Smooth muscle cell of the brain vasculature (primary cell): ENCODE measurements at places on chromosomes 6 and 20.

DNA sequence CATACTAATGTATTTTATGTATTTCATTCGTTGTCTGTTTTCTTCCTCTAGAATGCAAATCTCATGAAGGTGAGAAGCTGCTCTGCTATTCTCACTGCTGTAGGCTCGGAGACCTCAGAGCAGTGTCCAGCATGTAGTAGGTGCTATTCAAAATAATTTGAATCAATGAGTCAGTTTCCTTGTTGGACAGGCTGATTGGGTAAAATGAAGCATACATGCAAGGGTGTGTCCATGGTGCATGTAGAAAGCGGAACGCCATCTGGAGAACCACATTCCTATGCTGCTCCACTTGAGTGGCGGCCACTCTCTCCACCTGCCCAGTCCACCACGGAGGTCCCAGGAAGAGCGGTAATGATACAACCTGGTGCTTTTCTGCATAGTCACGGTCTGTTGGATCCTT, 412.1 kb downstream of the QKI start:
- no peak for DNase-seq

DNA sequence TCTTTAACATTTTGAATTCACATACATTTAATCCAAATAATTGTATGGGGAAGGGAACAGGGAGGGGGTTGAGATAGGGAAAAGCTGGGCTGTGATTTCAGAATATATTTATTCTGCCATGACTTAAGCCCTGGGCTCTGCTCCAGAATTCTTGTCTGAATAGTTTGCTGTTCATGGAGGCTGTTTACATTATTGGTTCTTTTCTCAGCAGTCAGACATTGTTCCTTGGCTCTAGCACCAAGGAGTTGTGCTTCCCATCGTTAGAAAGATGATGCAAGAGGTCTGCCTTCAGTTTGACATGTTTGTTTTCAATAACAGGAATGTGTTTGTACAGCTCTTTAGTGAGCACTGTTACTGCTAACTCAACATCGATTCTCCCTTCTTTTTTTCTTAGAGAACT, 198.8 kb upstream of the CDYL start:
- DNase-seq = peak; percentile 87

GRCh38 chr6:69880601-69881000, 14.2 kb downstream of the COL19A1 start:
- no peak for DNase-seq

GRCh38 chr6:109511832-109512231, 28.8 kb upstream of the ZBTB24 start:
- DNase-seq = no peak

DNA sequence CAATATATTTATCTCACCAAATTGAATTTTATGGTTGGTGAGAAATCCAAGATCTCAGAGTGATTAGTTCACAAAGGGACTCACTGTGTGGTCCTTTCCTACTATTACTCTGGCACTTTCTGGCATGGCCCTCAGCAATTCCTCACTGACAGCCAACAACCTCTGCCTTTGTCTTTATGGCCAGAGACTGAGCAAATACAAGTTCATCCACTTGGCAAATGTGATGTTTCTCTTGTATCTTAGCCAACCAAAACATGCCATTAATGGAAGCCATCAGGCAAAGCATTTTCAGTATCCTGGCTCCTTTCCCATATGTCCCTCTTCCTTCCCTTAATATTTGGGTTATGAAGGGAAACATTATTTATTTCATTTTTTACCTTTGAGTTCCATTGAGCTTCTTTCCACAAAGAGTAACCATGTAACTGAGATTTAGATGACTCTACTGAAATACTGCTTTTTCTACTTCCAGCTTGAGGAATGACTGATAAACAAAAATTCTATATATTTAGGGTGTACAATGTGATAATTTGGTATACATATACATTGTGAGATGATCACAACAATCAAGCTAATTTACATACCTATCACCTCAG, 30.8 kb upstream of the SMLR1 start:
- DNase-seq = peak; percentile 63

DNA sequence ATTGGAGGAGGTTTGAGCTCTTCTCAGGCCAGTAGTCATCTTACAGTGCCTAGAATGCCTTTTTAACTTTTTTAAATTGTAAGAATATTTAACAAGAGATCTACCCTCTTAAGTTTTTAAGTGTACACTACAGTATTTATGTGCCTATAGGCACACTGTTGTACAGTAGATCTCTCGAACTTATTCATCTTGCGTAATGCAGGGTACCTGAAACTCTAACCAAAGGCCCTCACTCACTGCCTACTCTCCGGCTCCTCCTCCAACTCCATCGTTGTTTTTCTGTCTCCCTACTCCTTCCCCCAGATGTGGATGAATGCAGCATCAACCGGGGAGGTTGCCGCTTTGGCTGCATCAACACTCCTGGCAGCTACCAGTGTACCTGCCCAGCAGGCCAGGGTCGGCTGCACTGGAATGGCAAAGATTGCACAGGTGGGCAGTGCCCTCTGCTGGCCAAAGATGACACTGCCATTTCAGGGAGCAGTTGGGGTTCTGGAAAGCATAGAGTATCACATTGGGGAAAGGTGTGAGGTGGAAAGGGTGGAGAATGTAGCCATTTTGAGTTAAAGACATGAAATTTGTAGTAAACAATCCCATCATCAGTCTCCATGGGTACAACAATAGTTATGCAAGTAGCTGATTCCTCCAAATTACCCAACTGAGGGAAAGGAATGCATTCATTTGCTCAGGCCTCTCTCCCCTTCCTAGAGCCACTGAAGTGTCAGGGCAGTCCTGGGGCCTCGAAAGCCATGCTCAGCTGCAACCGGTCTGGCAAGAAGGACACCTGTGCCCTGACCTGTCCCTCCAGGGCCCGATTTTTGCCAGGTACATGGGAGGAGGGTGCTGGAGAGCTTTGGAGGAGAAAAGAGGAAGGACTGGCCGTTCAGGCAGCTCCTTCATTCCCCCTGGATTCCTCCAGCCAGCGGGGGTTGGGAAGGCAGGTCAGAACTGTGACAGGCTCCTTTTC, 18.4 kb upstream of the ZNF76 start:
- DNase-seq = no peak

- DNase-seq = no peak
Observed at GRCh38 chr6:51892750-51893149, 194.7 kb downstream of the PKHD1 start.

DNA sequence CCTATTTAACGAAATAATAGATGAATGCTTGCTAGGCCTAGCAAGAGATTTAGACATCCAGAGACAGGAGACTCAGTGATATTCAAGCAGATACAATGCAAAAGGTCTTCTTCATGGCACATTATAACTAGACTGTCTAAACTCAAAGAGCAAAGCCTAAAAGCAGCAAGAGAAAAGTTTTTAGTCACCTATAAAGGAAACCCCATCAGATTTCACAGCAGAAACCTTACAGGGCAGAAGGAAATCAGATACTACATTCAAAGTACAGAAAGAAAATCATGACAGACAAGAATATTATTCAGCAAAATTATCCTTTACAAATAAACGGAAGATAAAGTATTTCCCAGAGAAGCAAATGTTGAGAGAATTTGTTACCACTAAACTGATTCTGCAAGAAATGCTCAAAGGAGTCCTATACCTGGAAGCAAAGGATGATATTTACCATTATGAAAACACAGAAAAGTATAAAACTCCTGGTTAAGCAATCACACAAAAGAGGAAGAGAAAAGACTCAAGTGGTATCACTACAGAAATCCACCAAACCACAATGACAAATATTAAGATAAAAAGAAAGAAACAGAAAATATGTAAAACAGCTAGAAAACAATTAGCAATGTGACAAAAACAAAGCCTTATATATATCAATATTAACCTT, 333.7 kb downstream of the MEI4 start:
- DNase-seq = no peak

DNA sequence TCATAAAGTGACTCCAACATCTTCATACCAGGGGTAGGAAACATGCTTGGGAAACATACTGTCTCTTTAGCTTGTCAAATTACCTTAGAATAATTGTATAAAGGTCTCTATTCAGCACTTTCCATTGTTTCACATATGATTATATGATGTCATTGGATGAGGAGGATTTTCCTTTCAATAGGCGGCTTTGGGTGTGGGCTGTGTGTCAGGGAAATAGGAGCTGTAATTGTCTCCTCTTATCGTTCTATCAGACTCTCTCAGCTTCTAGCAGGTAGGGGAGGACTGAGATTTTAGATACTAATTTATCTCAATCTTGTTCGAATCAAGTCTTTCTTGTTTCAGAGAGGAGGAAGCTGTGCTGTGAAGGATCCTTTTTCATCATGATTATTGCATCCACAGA, 179.4 kb upstream of the OLIG3 start:
- DNase-seq = no peak

DNA sequence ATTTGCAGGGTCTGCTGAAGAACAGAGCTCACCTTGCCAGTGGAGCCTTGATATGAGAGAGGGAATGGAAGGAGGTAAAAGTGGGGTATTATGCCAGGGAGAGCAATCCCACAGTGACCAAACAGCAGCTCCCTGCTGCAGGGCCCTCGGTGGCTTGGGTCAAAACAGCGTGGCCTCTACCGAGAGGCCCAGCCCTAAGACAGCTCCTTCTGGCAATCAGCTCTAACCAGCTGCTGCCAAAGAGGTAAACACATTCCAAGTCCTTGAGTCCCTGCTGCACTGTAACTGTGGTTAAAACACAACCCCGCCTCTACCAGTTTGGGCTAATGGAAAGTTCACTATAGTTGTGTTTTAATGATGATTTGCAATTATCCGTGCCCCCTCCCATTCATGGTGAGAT, 1.4 kb upstream of the DAAM2 start:
- no peak for DNase-seq

DNA sequence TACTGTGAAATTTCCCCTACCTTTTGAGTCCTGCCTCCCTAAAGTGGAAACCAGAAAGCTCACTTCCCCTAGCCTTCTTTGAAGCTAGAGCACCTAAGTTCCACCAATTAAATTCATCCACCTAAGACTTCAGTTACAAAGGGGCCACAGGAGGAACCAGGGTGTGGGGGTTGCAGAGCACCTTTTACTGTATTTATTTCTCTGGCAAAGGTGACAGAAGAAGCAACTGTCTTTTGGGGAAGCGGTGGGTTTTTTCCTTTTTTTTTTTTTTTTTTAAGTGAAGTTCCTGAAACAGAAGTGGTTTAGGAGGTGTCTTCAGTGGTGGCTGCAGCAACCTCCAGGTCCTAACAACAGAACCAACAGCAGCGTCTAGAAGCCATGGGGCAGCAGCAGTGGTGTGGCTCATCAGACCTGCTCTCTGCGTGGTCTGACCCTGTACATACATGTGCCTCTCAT, 13.1 kb downstream of the PSMB9 start:
- DNase-seq = no peak

DNA sequence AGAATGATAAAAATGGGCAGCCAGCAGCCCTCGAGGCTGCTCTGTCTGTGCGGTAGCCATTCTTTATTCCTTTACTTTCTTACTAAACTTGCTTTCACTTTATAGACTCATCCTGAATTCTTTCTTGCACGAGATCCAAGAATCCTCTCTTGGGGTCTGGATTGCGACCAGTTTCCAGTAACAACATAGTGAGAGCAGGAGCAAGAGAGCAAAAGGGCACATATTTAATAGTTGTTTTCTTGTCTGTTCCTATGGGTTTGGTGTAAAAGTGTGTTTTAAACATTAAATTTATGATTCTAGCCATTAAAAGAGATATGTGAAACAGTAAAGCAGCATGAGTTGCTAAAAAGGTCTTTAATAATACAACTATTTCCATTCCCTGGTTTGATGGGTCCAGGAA, 78.8 kb upstream of the OPRM1 start:
- DNase-seq = no peak

- no peak for DNase-seq
Observed at GRCh38 chr6:24755279-24755678, 19.5 kb upstream of the GMNN start.

GRCh38 chr20:952196-952795, 36.2 kb upstream of the ANGPT4 start:
- DNase-seq = no peak

DNA sequence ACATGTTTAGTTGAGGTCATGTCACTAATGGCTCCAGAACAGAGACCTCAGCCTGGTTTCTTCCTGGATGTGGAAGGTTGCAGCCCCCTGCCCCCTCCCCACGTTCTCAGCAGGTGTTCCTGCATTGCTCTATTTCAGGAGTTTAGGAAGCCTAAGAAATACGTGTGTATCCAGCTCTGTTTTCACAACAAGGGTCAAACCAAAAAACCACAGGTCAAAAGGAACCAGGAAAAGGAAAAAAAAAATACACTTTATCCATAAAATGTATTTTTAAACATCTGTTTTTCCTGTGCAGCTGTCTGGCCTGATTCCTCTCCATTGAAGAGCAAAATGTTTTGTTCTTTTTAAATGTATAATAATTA, 107.9 kb upstream of the PLEKHG1 start:
- DNase-seq = no peak

DNA sequence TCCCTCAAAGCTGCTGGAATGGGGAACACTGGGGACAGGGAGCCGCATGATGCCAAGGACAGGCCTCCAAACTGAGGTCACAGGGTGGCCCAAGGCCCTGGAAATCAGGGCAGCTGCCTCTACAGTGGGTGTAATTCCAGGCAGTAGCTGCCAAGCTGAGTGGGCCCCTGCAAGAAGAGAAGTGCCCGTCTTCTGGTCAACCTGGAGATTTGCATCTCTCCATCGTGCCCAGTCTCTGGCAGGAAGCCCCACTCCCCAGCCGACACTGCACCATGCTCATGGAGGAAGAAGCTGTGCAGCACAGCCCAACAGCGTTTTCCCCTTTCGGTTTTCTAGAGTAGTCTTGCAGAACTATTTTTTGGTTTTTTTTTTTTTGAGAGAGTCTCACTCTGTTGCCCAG, 2.2 kb upstream of the FAM209A start:
- DNase-seq = no peak

DNA sequence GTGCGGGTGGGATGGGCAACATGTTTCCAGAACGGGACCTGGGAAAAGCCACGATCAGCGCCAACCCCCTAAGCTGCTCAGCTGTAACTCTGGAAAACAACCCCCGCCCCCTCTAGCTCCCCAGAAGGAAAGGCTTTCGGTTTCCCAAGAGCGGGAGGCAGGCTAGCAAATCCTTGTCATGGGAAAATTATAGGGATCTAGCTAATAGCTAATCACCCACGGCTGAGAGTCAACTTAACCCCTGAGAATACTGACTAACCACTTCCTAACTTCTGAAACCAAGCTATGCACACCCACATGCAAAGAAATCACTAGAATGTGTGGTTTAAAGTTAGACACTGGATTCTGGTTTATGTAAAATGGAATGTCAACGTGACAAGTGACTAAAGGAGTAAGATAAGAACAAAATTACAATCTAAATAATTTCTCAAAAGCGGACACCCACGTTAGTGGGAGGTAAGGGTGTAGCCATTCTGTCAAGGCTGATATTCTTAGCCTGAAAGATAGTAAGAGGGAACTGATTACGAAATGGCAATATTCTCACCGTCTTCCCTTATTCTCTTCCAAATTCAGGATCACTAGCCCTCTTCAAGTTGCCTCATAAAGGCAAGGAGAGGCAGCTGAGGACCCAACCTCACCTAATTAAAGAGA, 20.1 kb downstream of the JAG1 start:
- no peak for DNase-seq

DNA sequence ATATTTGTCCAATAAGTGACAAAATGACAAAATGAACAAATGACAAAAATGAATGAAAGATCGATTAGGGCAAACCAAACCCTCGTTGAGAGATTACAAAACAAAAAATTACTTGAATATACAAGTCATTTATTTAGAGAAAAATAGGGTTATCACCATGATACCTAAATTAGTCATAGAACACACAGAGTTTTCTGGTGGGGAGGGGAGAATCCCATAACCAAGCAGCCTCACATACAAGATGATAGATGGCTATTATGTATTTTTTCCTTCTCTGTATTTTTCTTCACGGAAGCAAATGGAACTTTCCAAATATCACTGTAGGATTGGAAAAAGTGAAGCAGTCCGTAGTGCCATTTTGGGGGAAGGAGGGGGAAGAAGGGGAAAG, 28.5 kb upstream of the BMP6 start:
- no peak for DNase-seq

GRCh38 chr6:158752613-158753012, 66.6 kb downstream of the EZR start:
- no peak for DNase-seq
